ENCODE measurements at places on chromosomes 4 and X. TPM values are rescaled to one million over a fixed set of nuclear protein-coding genes. Genes with fewer than 3 reads are reported as not detected.

- DNase-seq = no peak
These were observed 24.7 kb upstream of the IL13RA1 start for GRCh38 chrX:118702741-118703140.

FRG1 gene
- total RNA-seq = 42.6 TPM

GRCh38 chrX:106608016-106608415 is 3.8 kb upstream of the RADX start:
- DNase-seq = no peak

DNA sequence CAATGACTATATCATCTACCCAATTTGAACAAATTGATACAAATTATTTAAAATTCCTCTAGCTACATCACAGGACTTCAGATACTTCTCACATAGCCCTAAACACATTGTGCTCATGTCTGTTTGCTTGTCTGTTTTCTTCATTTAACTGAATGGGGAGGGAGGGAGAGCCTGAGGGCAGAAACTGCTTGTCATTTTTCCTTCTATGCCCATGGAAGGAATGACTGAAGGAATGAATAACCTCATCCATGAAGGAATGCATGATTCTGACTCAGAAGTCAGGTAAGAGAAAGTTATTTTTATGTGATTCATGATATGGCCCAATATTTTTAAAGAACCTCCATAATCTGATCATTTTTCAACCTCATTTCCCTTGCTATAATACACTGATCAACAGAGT is 418.0 kb upstream of the PITX2 start:
- DNase-seq = no peak

NIPAL1 gene
- 0.12 TPM for total RNA-seq

GRCh38 chr4:116088771-116089170 is 975.4 kb upstream of the NDST4 start:
- no peak for DNase-seq

DNA sequence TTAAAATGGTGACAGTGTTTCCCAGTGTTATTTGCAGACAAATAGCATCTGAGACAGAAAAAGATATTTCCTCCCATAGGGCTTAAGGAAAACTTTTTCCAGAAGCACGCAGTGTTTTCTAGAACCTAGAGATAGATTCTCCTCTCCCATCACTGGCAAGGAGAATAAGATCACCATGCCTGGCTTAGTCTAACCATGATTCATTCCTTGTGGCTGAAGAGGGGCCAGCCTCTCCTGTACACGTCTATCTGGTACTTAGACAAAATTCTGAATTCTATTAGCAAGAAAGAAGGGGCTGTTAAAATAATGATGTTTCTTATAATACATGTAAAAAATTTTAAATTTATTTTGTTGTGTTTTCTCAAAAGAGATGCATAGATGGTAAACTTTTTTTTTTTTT is 296.1 kb upstream of the LDB2 start:
- DNase-seq = no peak

PAGE1 gene
- total RNA-seq = not detected

- DNase-seq = peak; percentile 91
These were observed 21.2 kb downstream of the DOK7 start for GRCh38 chr4:3484057-3484973.

DNA sequence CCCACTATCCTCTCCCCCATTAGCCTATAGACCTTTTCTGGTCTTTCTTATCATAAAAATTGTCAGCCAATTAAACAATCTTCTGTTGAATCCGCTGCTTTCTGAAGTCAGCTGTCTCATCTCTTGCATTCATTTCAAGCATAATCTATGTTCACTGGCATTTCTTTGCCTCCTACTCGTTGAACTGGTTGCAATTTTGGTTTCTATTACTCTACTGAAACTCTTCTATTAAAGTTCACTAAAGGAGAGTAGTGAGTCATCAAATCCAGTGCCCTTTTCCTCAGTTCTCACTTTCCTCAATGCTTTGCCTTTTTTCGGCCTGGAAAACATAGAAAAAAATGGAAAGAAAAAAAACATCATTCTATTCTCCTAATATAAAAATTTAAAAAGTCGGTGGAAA is 23.9 kb upstream of the CXCL13 start:
- no peak for DNase-seq

DNA sequence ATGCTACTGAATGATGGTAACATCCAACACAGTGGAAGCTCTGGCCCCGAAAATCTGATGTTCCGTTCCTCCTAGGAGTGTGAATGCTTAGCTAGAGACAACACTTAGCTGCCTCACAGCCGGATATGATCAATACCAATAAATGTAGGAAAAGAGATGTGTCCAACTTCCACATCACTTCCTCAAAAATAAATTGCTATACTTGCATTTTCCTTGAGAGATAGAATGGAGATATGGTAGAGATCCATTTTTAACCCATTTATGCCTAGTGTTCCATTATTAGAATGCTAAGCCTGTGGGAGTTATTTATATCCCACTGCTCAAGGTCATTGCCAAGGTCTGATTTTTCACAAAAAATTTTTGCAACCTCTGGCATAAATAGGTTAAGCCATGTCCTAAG is 5.5 kb upstream of the SLC9B1 start:
- DNase-seq = no peak

DNA sequence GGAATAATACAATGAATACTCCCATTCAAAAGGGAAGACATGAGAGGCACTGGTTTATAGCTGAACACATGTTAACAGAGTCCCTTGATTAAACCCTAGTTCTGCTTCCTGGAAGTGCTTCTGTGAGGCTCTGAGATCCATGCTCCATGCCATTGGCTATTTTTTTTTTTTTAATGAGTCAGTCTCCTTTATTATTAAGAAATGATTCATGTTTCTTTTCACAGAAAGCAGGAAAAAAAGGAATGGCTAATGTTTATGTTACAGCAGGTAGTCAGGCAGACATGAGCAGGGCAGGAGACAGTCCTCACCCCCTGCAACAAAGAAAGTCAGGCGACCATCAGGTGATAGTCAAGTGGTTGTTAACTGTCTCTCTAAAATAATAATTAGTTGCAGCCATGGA is 598.7 kb downstream of the EPHA5 start:
- no peak for DNase-seq
